A549 treated with GW870086 at 1 μM for 4 hours (cell line): ENCODE measurements at places on chromosomes 2 and 18. TPM values are rescaled to one million over a fixed set of nuclear protein-coding genes. Genes with fewer than 3 reads are reported as not detected.

The CERKL gene
- total RNA-seq, result 0.13 to 0.51 TPM (median 0.23 TPM) in 5 replicates

The POLR1B gene
- total RNA-seq, result 22.9 to 25.3 TPM (median 23.9 TPM) in 5 replicates

The C1QL2 gene
- total RNA-seq, result 0.18 to 0.57 TPM (median 0.34 TPM) in 5 replicates

The ALPI gene
- total RNA-seq, result 0.06 to 0.15 TPM in 2 of 5 replicates, not detected in the others
